ENCODE measurements at places on chromosomes 3 and 15.

DNA sequence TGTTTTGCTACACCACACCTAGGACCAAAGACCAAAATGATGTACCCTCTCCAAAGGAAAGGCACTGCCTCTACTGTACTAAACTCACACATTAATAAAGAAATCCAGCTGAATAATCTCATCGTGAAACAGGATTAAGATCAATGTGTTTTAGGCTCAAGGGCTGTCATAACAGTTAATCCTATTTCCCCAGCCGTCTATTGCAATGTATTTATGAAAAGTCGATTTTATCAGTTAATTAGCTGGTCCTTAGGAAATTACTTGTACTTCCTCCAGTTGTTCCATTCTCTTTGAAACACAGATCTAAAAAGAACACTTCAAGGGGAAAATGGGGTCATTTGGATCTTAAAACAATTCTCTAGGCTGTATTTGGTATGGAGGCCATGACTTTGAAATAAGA, 8.5 kb downstream of the ETV5 start:
- DNase-seq, result no peak

GRCh38 chr3:27345959-27346865, 23.0 kb downstream of the NEK10 start:
- DNase-seq, result no peak

DNA sequence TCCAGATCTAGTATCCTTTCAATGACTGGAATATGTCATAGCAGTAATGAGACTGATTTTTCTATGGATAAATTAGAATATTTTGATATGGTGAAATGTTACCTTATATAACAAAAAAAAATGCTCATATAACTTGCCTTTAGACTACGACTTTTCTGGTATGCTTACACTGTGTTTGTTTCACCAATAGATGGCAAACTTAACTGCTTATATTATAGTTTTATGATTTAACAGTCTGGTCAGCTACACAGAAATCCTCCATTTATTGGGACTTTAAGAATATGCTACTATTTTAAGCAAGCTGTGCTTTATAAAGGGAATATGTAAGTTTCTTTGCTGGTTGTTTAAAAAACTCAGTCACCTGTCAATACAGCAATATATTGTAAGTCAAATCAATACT, 205.6 kb downstream of the VGLL3 start:
- DNase-seq, result no peak

- no peak for DNase-seq
Observed at GRCh38 chr3:100975714-100976113, 17.5 kb downstream of the ABI3BP start.

DNA sequence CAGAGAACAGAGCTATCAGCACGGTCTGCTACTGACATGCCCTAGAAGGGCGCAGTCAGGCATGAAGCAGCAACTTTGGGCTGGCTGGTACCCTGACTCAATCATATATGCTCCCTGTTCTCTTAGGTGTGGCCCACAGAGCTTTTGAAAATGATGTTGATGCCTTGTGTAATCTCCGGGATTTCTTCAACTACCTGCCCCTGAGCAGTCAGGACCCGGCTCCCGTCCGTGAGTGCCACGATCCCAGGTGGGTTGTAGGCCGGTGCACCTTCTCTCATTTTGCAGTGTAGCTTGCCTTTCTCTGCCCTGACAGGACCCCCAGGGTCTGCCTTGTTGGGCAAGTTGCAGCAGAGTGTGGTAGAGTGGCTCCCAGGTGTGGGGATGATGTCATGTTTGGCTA, 47.7 kb downstream of the PCCB start:
- DNase-seq, result no peak

- DNase-seq, result no peak
Observed at GRCh38 chr3:123159926-123160635, 41.7 kb upstream of the SEC22A start.

DNA sequence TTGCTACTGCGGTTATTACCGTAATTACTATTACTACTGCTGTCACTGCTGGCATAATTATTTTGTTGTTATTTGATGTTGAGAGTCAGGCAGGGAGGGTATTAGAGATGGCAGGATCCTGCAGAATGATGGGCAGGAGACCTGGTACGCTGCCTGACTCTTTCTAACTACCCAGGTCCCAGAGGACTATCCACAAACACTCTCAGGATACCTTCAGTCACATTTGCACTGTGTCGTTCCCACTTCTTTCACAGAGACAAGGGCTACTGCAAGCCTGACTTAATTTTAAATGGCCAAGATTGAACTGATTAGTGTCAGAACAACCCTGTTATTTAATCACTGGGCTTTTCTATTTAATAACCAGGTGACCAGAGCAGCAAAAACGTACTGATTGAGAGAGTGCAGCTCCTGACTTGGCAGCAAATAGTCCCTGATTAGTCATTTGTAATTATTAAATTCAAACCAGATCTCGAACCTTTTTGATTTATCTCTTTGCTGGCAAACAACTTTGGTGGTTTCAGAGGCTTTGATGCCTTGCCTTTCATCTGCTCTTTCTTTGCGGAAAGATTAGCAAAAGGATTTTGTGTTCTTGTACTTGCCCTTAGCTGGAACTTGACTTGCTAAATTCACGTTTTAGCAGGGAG, 88.8 kb upstream of the ARHGEF3 start:
- no peak for DNase-seq

DNA sequence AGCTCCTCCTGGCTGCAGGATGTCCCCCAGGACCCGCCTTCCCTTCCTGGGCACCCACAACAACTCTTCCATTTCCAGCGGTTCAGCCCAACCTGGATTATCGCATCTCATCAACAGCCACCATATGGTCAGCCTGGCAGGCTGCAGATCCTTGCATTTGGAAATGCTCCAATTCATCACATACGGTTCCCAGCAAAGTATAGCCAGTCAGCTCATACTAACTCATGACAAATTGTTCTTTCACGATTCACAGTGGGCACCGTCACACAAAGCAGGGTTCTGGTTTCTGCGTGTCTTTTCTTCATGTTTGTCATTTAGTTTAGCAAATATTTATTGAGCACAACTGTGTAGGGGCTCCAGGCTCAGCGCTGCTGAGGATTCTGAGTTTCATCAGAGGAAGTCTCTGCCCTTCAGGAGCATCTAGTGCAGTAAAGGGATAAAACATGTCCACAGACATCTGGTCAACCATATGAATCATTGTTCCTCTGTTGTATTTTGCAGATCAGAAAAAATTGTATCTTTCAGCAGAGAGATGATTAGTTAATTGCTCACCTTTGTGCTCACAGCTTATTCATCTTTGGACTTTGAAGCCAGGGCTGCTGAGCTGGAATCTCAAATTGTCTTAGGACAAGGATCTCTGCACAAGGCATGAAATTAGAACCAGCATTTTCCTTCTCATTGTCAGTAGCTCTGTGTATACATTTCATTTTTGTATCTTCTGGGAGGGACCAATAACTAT, 125.1 kb downstream of the GABRG3 start:
- DNase-seq, result no peak

GRCh38 chr15:35958021-35958420, 412.1 kb upstream of the DPH6 start:
- no peak for DNase-seq

DNA sequence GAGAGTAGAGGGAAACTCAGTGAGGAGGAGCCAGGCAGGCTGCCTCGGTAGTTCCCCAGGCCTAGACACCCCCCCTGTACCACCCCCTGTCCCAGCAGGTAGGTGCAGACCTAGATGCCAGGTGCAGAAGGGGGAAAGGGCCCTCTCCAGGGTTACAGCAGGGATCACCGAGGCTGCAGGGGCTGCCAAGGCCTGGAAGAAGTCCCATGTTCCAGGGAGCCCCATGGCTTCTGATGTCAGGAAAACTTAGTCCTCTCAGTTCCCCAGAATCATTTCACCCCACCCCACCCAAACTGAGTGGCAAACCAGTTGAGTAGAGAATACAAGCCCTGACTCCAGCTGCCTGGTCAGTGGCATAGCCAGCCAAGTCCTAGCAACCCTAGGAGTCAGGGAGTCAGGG, 7.4 kb upstream of the SEMA3B start:
- DNase-seq, result no peak

DNA sequence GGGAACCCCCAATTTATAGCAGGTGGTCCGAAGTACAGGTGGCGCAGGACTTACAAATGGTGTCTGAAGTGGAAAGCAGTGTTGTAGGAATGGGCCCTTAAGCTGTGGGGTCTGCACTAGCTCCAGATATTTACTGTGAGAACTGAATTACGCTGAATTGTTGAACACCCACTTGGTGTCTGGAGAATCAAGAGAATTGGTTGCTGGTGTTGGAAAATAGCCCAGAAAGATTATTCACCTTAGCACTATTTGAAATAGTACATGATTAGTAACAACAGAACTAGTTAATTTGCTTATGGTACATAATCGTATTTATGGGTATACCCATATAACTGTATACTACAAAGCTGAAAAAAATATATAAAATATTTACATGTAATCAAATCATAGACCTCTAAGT, 64.8 kb downstream of the ADAM10 start:
- no peak for DNase-seq

DNA sequence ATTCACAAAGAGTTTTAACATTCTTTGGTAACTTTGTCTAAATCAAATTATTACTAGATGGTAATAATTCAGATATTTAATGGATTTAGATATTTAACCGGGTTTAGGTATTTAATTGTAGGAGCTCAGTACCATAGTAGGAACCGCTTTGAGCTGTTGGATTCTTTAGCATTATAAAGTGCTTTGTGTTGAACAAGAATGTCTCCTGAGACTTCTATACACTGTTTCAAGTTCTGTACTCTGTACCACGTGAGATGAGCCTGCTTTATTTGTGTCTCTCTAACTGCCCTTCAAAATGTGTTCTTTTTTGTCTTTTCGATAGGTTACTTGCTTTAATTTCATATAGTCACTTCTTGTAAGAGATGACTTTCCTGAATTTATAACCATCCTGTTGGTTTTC, 36.0 kb downstream of the ZFAND6 start:
- no peak for DNase-seq

DNA sequence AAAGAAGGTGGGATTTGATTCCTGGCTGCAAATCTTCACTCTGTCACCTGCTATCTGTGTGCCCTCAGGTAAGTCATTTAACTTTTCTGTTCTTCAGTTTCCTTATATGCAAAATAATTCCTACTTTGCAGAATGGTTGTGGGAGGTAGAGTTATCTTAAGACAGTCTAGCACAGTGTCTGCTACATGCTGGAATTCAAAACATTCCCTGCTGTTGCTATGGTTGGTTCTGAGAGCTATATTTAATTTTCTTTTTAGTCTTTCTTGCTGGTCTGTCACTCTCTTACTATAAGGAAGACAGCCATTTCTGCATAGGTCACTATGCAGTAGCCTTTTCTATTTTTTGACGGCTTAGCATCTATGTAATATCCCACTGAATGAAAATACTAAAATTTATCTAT, 4.0 kb upstream of the ADPGK start:
- DNase-seq, result no peak

DNA sequence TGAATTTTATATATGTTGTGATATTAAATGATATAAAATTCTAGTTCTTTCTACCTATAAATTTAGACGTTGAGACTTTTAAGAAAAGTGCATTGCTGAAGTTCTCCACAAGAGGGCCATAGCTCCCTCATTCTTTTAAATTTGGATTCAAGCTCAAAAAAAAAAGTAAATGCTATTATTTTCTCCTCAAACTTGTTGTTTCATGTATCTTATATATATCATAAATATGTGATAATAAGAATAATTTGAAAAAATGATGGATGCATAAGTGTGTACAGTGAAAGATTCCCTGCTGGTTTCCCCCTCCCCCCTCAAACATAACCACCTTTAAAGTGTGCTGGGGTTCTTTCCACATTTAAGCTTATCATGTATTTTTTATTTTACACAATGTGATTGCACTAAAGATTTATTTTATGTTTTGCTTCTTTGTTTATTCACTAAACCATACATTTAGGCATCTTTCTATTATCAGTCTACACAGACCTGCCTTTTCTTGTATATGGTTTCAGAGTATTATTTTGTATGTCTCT, 769.4 kb upstream of the GOLIM4 start:
- DNase-seq, result no peak

DNA sequence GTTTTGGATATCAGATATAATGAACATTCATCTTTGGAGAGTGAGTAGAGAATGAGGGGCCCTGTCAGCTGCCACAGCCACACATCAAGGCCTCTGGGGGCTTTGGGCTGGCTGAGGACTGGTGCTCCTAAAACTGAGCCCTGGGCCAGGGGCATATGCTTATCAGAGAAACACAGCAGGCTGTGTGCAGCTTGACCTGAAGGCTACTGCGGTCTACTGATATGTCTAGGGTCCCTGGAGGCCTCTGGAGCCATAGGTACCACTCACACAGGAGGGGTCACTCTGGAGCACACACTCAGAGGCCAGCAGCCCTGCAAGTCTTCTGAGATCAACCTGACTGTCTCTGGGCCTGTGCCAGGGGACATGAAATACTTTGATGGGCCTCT, 7.6 kb downstream of the TF start:
- DNase-seq, result no peak

DNA sequence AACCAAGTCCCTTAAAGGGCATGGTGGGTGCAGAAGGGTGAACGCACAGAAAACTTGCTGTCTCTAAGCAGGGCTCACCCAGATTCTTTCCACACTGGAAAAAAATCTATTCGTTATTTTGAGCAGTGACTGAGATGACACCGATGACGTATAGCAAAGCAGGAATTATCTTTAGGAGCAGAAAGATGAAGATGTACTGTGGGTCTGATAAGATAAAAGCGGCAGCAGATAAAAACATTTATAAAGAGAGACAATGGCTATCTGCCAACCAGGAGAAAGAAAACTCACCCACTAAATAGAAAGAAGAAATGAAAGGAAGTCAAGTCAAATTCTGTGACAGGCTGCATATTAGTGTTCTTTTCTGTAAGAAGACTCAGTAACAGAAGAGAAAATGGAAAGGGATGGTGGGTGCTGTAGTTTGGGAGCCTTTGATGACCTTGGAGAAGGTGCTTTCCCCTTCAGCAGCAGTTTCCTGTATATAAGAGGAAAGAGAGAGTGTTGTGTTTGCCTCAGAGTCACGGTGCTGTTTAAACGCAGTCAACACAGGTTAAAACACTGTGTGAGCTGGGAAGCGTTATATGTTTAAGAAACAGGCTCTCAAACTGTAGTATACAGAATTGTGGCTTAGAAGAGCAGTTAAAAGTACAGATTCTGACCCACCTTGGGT, 111.6 kb downstream of the AQP9 start:
- DNase-seq, result no peak

DNA sequence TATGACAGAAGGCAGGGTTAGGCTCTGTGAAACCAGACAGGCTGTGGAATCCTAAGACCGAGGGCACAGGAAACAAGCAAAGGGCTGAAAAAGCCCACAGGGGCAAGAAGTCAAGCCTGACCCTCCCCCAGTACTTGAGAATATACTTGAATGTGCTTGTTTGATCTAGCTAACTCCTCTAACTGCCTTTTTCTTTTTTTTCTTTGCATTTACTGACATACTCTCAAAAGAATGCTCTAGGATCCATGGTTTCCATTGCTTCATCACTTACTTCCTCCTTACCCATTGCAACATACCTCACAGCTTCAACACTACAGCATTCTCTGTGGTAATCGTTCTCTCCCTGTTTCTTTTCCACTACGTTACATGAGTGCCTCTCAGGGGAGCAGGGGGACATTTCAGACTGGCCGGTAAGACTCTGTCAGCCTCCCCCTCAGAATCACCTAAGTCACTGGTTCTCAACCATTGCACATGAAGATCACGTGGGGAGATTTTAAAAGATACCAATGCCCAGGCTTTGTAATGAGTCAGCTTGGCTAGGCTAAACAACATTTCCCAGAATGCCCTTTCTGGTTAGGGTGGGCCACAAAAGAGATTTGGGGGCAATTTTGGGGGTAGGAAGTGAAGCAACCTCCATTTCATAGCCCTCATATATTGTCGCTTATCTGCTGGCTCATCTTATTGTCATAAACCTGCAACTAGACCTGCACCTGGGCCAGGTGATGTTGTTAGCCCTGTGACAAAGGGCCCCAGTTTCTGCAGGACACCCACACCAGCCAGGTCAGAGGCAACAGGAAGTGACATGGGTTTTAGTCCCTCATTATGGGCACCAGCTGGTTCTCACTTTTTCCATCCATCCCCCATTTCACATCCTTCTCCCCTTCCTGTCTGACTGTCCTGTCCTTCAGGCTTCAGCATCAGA, 24.6 kb upstream of the RSL24D1 start:
- no peak for DNase-seq
